Ascending aorta (tissue), 2 donors: ENCODE measurements at places on chromosomes 7 and 10. TPM values are rescaled to one million over a fixed set of nuclear protein-coding genes. Genes with fewer than 3 reads are reported as not detected.

DNA sequence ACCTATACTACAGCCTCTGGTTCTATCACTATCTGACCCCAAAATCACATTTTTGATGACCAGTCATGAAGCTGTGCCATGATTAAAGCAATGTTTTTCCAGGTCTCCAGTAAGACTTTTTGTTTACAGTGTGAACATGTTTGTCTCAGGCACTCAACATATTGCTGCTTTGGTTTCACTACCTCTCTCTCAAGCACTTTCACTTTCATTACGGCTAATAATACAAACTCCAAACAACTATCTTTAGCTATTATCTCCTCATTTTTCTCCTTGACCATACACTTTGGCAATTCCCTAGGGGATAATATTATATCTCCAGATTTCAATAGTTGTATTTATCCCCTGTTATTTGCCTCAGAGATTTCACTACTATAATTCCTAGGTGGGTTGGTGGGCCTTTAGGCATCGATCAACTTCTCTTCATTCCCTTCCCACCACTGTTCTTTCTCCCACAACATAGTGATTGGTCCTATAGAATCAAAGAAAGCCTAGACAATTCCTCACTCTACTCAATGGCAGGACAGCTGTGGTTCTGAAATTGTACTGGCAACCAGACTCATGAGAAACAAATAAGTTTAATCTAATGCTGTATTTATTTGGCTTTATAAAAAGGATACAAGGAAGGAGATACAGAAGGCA is 261.4 kb upstream of the ZWINT start:
- no peak overlapping the region for H3K27ac ChIP-seq
- H3K4me1 ChIP-seq: no peaks in the 10 kb centered on the region
- H3K36me3 ChIP-seq: no peaks in the 10 kb centered on the region

- peaks cover 20% of the 10 kb centered on the region for H3K36me3 ChIP-seq
- H3K27ac ChIP-seq: no peak overlapping the region
- no peak overlapping the region for H3K4me3 ChIP-seq
- no peaks in the 10 kb centered on the region for H3K4me1 ChIP-seq
These were observed 32.8 kb upstream of the STRIP2 start for GRCh38 chr7:129401228-129401966.

DNA sequence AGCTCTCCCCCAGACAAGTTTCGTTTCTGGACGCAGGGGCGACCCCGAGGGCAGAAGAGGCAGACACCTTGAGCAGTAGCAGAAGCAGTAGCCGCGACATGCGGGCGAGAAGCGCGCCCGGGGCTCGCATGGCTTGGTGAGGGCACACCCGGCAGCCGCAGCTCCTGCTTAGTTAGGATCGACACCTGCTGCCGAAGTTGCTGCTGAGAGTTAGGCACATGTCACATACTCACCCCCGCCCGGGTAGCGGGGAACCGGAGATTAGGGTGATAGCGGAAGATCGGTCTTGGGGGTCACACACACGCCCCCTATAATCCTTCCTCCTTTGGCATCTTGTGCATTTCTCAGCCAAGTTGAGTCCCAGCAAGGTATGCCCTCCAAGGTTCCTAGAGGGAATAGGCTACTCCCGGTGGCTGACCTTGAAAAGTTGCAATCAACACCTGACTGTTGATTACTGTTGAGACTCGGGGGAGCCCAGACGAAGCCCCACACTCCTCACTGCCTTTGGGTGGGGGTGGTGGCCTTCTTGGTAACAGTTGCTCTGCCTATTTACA is 668 bp downstream of the GPR37 start:
- no peak for DNase-seq
- no peaks in the 10 kb centered on the region for H3K27me3 ChIP-seq
- H3K27ac ChIP-seq: peak overlapping the region; percentile 12
- peak overlapping the region; percentile 72 for H3K4me3 ChIP-seq
- H3K4me1 ChIP-seq: peaks cover 9% of the 10 kb centered on the region

DNA sequence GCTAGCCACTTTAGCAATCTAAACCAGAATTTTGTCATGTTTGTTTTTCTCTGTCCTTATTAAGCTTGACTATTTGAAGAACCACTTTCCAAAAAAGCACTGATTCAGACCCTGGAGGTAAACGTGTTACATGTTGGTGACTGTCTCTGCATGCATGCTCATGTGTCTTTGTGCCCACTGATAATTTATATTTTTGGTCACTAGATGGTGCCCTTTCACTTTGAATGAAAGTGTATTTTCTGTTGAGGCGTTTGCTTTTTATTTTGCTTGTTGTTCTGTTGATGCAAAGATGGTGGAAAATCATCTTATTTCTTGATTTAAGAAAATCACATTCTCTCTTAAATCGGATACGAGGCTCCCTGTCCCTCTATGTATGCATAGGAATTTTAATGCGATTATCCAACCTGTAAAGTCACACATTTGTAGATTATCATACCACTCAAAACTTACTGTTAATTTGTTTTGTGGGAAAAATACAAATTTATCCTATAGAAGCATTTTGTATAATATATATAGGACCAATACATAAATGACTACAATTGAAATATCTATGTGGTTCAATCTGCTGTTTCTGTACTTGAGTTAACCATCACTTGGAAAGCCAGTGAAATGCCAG is 269.3 kb downstream of the BICC1 start:
- H3K4me3 ChIP-seq: no peak overlapping the region
- DNase-seq: no peak
- H3K4me1 ChIP-seq: peaks cover 4% of the 10 kb centered on the region
- H3K27ac ChIP-seq: no peak overlapping the region
- H3K36me3 ChIP-seq: no peaks in the 10 kb centered on the region

GRCh38 chr7:23955145-23955544 is 245.1 kb downstream of the STK31 start:
- H3K4me1 ChIP-seq: no peaks in the 10 kb centered on the region
- H3K4me3 ChIP-seq: no peak overlapping the region
- no peaks in the 10 kb centered on the region for H3K36me3 ChIP-seq

- H3K27ac ChIP-seq: no peak overlapping the region
- no peaks in the 10 kb centered on the region for H3K36me3 ChIP-seq
- no peak for DNase-seq
- no peak overlapping the region for H3K4me3 ChIP-seq
These were observed 376.6 kb downstream of the SORCS3 start for GRCh38 chr10:105017691-105018090.

DNA sequence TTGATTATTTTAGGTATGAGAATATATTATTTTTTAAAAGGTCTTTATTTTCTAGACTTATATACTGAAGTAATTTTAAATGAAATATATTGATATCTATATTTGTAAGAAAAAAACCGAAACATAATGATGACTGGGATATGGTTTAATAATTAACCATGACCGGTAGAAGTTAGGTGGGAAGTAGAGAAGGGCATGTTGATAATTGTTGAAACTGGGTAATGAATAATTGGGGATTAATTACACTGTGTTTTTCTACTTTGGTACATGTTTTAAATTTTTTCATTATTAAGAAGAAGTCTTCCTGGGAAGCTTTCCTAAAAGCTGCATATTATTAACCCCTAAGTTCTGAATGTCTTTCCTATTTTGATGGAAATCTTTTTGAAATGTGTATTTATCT is 16.3 kb downstream of the TSPAN12 start:
- no peak overlapping the region for H3K4me3 ChIP-seq
- H3K36me3 ChIP-seq: no peaks in the 10 kb centered on the region
- DNase-seq: no peak
- no peaks in the 10 kb centered on the region for H3K27me3 ChIP-seq
- H3K4me1 ChIP-seq: no peaks in the 10 kb centered on the region

- no peak for DNase-seq
- no peaks in the 10 kb centered on the region for H3K4me1 ChIP-seq
- no peak overlapping the region for H3K27ac ChIP-seq
- no peaks in the 10 kb centered on the region for H3K27me3 ChIP-seq
These were observed 32.4 kb downstream of the TSPAN12 start for GRCh38 chr7:120825576-120825975.

DNA sequence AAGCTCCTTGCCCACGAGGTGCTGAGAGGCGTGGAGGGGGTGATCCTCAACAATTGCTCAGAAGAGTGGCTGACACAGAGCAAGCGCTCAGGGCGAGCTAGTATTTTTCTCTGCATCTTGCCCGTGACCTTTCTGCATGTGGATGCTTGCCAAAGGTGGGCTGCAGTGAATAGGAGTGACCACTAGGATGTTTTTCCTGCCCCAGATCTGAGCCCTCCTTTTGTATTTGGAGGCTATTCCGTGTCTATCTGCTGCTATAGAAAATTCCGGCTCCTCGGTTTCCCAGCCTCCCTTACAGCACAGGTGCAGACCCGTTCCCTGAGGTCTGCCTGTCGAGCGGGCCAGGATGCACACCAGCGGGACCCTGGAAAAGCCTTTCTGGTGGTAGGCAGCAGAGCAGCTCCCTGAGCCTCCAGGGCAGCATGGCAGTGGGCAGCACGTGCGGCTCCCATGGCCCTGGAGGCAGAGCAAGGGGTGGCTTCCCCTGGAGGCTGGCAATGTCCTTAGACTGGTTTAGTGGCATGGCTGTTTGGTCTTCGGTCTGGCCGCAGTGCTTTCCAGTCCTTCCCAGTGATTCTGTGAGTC is 145.1 kb upstream of the PCBD1 start:
- no peak overlapping the region for H3K27ac ChIP-seq
- H3K4me1 ChIP-seq: no peaks in the 10 kb centered on the region
- no peaks in the 10 kb centered on the region for H3K36me3 ChIP-seq

DNA sequence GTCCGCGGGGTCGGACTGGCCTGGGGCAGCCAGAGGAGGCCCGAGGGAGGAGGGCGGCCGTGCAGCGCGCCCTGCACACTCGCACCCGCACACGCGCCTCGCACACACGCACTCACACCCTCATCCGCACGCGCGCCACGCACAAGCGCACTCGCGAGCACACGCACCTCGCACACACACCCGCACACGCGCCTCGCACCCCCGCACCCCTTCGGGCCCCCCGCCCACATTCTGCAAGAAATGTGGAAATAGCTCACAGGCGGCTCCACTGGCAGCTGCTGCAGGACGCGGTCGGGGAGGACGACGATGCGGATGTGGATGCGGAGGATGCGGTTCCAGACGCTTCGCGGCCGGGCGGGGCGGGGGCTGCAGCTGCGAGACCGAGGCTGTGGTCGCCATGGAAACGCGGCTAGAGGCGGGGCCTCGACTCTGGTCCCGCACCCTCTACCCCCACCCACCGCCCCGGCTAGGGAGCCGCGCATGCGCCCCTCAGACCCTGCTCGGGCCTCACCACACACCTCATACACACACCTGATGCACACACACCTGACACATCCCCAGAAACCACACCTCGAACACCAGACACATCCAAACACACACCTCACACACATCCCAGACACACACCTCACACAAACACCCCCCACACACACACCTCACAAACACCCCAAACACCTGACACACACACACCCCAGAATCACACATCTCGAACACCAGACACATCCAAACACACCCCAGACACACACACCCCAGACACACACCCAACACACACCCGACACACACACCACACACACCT is at the start of gene CALY:
Gene CALY, minus strand, starts transcription at position 320 of the 793 bp plus-strand sequence. CDS start 7,907 bp downstream, outside the sequence.
- DNase-seq: no peak
- H3K36me3 ChIP-seq: no peaks in the 10 kb centered on the region
- peaks cover 18% of the 10 kb centered on the region for H3K4me1 ChIP-seq
- peaks cover 27% of the 10 kb centered on the region for H3K27me3 ChIP-seq

DNA sequence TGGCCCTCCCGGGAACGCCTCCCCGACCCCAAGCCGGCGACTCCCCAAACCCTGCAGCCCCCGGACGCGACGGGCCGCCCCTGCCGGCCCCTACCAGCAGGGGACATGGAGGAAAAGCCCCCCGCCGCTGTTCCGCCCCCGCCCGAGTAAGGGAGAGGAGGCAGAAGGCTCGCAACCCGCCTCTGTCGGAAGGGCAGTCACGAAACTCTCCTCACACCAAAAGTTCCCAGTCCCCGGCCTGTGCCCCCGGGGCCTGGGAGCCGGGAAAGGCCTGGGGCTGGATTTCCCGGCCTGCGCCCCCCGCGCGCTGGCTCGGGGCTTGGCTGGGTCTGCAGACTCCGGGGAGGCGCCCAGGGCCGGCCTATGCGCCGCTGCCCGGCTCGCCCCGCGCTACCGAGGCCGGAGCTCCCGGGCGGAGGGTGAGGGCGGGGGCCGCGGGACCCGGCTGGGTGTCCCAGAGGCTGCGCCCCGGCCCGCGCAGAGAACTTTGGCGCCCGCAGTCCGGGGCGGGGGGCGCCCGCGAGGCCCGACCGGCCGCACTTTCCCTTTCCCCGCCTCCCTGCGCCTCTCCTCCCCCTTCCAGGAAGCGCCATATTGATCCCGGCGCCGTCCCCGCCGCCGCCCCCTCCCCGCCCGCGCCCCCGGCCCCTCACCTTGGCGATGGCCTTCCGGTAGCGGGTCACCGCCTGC is 728 bp downstream of the PARD3 start:
- no peak for DNase-seq
- H3K4me3 ChIP-seq: peak overlapping the region; percentile 93
- H3K27ac ChIP-seq: peak overlapping the region; percentile 97
- H3K4me1 ChIP-seq: peaks cover 6% of the 10 kb centered on the region
- no peaks in the 10 kb centered on the region for H3K27me3 ChIP-seq

- no peaks in the 10 kb centered on the region for H3K27me3 ChIP-seq
- H3K4me3 ChIP-seq: no peak overlapping the region
- DNase-seq: no peak
- no peaks in the 10 kb centered on the region for H3K4me1 ChIP-seq
These were observed 21.4 kb upstream of the RSBN1L start for GRCh38 chr7:77674878-77675277.

- no peaks in the 10 kb centered on the region for H3K27me3 ChIP-seq
- H3K4me1 ChIP-seq: no peaks in the 10 kb centered on the region
- DNase-seq: no peak
- no peaks in the 10 kb centered on the region for H3K36me3 ChIP-seq
- no peak overlapping the region for H3K27ac ChIP-seq
- no peak overlapping the region for H3K4me3 ChIP-seq
These were observed 121.4 kb downstream of the AUTS2 start for GRCh38 chr7:69719717-69720116.

DNA sequence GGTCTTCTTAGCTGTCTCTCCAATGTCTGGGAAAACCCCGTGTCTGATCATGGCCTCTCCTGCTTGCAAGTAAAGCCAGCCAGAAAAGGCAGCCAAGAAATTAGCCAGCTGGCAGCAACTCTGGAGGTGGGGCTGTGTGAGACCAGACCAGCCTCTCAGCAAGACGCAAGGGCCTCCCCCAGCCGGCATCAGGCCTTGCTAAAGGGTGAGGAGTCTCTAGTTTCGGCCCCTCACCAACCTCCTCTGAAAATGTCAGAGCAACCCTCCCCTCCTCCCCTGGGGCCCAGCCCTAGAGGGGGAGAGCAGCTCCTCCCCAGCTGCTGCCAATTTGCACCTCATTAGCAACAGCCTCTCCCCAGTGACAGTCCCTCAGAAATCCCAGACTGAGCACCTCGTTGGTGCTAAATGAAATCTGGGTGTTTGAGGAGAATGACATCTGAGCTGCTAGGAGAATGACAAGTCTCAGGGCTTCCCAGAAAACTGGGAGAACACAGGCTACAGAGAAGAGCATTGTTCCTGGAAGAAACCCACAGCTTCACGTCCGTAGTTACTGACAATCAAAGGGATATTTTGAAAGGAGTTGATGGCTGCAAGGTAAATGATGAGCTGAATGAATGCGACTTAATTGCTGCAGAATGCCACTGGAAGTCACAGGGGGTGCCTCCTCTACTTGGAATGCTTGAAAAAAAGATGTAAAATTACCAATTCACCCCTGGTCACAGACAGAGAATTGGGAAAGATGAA is 25.9 kb downstream of the DGKI start:
- H3K27ac ChIP-seq: peak overlapping the region; percentile 42
- H3K4me3 ChIP-seq: peak overlapping the region; percentile 45
- H3K27me3 ChIP-seq: no peaks in the 10 kb centered on the region
- H3K36me3 ChIP-seq: no peaks in the 10 kb centered on the region
- H3K4me1 ChIP-seq: no peaks in the 10 kb centered on the region

BMPER gene
- total RNA-seq: not detected

GDF2 gene
- 0.21 TPM for total RNA-seq

GPC2 gene
- not detected for total RNA-seq

KLF14 gene
- not detected for total RNA-seq

NKX6-2 gene
- not detected for total RNA-seq

UCN3 gene
- total RNA-seq: not detected

GRM3 gene
- total RNA-seq: not detected

NME8 gene
- total RNA-seq: 0.96 TPM
